ENCODE measurements at places on chromosomes 12 and 14.
A peak's percentile ranks its signal among the peaks of the same experiment; 100 is the strongest.

GRCh38 chr14:71150737-71151136 is 243.5 kb downstream of the PCNX1 start:
- DNase-seq: no peak

DNA sequence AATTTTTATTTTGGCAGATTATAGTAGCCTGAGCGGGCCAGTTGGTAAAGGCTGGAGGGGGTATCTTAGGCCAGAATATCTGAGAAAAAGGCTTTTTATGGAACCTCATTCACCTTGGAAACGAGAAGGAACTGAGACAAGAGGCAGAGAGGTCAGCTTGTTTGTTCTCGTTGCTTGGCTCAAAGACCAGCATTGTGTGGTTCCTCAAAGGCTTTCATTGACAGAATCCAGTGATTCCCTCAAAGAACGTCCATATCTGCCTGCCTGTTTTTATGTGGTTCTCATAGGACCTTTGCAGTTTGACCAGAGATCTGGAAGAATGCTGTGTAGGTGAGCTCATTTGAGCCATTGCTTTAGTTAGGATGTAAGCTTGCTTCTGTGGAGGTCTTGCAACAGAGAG is 117.3 kb downstream of the CFAP54 start:
- no peak for DNase-seq

DNA sequence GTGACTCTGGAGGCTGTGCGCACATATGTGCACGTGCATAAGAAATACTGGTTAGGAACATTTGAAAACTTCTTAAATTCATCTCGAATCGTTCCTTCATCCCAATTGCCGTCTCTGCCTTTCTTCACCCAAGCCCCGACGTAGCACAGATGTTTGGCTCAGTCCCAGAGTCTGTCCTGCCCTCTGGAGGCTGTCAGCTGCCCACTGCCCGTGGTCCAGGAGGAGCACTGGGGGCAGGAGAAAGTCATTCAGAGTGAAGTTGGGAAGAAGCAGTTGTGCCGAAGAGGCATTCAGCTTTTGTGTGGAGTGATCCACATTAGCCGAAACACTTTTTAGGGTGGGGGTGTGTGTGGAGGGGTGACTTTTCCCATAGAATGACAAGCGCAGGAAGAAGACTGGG is 124.9 kb downstream of the TSPAN9 start:
- DNase-seq: no peak

- DNase-seq: no peak
Observed at GRCh38 chr12:96548384-96548783, 59.0 kb downstream of the CFAP54 start.

DNA sequence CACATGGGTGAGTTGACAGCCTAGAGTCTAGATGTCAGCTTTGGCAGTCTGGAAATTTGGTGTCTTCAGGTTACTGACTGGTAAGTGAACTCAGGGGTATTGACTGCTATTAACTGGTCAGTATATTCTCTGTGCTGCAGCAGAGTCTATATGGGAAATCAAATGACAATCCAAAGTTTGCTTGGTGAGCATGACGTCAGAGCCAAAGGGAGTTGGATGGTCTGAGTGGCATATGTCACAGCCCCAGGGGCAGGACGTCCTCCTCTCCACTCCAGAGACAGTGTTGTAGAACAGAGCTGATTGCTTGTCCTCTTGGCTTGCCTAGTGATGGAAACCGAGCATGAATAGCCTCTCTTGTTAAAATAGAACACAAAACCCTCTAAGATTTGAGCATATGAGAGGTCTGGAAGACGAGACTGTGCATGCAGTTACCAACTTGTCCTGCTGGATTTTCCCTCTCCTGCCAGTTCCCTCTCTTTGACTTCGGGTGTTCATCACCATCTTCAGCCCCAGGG is 3.3 kb upstream of the TBC1D30 start:
- no peak for DNase-seq

DNA sequence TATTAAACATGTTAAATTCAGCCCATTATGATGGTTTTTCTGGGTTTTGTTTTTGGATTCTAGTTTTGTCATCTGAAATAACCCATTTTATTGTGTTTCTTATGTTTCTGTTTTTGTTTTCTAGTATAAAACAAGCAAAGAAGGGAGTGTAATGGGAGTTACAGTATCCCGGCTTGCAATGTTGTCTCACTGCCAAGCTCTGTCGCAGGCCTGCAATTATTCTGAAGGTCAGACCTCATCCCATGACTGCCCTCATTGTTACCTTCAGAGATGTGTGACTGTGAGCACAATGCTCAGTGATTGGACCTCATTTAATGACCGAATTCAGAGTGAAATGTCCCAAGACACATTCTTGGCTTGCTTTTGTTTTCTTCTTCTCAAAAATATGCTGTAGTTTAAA is 73.0 kb upstream of the ATF1 start:
- peak; percentile 26 for DNase-seq

- no peak for DNase-seq
Observed at GRCh38 chr12:17489452-17489851, 600.5 kb downstream of the RERGL start.

DNA sequence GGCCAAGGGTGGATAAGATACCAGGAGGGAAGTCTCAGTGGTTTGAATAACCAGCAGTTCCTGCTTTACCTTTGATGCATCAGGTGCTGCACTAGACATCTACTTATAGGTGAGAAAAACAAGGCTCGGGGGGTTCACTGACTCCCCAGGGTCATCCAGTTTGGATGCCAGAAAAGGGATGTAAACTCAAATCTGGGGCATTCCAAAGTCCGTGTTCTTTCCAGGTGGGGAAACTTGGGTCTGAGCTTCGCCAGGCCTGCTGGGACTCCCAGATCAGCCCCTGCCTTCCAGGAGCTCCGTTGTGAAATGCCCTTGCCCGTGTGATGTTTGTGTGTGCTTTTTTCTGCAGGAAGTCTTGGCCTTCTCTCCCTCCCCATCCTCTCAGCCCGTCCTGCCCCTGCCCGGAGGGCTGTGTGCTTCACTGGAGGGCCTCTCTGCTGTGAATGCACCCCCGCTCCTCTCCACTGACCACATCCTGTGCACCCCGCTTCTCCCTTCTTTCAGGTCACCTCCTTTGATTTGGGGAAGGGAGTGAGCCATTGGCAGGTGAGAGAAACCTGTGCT is 42.1 kb downstream of the TSPAN9 start:
- no peak for DNase-seq

- DNase-seq: no peak
Observed at GRCh38 chr14:23159532-23159931, 23.9 kb downstream of the SLC7A8 start.

DNA sequence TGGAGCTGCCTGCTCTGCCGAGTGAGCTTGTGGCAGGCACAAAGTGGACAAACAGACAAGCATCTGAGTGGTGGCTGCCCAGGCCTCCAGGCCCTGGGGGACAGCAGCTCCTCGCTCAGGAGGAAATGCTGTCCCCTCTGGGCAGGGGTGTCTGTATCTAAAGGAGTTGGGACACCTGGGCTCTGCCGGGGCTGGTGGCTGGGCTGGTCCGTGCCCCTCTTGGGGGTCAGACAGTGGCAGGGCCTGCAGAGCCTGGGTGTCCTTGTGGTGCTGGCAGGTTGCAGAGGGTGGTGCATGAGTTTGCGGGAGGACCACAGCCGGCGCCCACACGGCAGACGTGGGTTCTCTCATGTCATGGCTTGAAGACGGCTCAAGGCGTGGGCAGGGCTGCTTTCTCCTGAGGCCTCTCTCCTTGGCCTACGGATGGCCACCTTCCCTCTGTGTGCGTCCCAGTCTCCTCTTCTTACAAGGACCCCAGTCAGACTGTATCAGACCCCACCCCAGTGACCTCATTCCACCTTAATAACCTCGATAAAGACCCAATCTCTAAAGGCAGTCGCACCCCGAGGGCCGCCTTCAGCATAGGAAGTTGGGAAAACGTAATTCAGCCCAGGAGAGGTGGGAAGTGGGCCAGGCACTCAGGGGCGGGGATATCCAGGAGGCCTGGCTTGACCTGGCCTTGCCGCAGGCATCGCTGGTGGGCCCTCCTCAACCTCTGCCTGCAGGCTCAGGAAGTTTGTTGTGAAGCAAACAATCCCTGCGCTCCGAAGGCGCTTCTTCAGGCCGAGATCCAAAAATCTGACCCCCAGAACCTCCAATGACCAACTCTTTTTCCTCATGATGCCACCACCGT is 110.0 kb downstream of the KIF26A start:
- no peak for DNase-seq

DNA sequence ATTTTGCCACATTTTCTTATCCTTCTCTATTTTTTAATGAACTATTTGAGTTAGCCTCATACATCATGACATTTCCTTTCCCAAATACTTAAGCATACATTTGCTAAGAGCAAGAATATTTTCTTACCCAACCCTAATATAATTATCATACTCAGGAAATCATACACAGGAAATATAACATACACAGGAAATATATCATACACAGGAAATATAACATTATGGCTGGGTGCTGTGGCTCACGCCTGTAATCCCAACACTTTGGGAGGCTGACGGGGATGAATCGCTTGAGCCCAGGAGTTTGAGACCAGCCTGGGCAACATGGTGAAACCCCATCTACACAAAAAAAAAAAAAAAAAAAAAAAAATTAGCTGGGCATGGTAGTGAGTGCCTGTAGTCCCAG is 4.9 kb downstream of the NCKAP1L start:
- DNase-seq: no peak

- DNase-seq: no peak
Observed at GRCh38 chr12:69068448-69068847, 135.5 kb upstream of the CPM start.

GRCh38 chr14:98244162-98244948 is 1027.6 kb downstream of the BCL11B start:
- DNase-seq: no peak

- DNase-seq: no peak
Observed at GRCh38 chr12:93154753-93155480, 222.8 kb upstream of the NUDT4 start.

DNA sequence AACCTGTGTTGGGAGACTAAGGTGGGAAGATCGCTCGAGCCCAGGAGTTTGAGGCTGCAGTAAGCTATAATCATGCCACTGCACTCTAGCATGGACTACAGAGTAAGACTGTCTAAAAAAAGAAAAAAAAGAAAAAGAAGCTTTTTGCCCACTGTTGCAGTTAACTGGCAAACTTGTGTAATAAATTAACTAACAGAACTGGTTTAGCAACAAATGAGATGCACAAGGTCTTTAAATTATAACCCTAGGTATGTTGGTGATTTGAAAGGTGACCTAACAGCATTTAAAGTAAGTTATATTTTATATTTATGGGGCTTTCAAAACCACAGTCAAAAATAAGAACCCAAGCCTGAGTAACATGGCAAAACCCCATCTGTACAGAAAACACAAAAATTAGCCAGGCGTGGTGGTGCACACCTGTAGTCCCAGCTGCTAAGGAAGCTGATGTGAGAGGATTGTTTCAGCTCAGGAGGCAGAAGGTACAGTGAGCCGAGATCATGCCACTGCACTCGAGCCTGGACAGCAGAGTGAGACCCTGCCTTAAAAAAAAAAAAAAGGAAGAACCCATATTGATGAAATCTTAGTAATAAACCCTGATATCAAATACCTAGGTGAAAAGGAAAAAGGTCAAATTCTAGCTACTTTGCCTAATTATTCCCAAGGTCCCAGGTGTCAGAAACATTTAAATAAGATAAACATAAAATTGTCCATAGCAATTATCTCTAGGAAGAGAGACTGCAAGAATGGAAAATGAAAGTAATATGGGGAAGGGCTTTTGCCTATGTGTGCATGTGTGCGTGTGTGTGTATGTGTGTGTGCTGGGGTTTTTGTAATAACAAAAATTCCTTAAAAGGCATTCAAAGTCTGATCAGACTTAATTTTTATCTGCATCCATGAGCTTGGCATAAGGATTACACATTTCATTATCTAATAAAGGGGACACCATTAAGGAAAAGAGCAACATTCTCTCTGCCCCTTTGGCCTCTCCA is 15.4 kb downstream of the SYNE2 start:
- DNase-seq: no peak

DNA sequence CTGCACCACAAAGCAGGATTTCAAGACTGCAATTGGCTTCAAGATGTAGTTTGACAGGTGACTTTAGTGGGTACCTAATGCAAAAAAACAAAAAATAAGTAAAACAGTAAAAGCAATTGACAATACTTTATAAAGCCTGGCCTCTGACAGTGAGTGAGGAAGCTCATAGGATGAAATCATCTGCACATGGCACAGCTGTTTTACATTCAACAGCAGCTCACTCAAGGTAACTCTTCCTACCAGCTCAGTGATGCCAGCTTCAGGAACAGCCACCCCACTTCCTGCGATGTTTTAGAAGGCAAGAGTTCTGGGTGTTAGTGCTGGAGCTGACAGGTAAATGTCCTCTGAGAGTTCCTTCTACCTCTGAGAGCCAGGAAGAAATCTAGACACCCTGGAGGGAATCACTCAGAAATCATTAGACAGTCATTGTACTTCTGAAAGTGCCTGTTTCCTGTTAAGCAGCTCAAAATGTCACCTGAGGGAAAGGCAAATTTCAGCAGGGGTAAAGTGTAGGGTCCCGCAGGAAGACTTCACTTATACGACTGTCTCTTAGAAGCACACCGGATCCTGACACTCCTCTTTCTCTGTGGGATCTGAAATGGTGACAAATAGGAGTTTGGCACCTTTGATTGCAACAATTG is 99.9 kb downstream of the FOXN3 start:
- DNase-seq: no peak

GRCh38 chr14:99261912-99262787 is 9.8 kb downstream of the BCL11B start:
- DNase-seq: peak; percentile 38

GRCh38 chr14:90551733-90552464 is 155.1 kb downstream of the CALM1 start:
- DNase-seq: no peak

- DNase-seq: no peak
Observed at GRCh38 chr14:100903134-100903468, 421 bp downstream of the RTL1 start.

GRCh38 chr14:82855912-82856391 is 1322.3 kb upstream of the SEL1L start:
- no peak for DNase-seq

GRCh38 chr14:28902930-28903329 is 136.3 kb downstream of the FOXG1 start:
- no peak for DNase-seq

GRCh38 chr12:23757541-23757962 is 191.9 kb downstream of the SOX5 start:
- DNase-seq: peak; percentile 12

DNA sequence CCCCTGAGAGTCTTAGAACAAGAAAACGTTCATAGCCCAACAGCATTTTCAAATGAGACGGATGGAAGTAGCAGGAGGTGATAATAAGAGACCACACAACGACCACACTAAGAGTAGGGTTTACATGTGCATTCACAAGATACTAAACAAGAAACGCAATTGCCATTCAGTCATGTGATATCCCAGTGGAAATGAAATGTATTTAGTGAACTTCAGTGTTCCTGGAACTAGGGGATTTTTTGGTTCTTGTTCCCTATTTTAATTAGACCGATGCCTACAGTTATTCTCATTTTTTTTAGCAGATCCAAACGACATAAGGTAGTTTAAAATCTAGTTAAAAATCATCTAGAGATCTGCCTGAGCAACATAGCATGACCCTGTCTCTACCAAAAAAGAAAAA is 150.0 kb downstream of the GPR65 start:
- DNase-seq: no peak

DNA sequence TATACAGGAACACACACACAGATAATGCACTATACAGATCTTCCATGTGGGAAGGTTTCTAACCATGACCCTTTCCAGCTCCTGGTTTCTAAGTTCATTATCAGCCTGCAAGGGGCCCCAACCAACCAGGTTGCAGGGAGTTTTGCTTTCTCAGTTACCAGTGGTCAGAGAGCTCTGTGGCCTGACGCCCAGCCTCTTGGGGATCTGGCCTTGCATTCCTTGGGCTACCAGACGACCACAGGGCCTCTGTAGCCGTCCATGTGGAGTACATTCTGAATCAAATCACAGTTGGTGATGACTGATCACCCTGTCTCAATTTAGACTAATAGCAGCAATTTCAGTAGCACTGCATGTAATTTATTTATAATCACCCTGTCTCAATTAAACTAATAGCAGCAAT is 47.5 kb downstream of the PAH start:
- DNase-seq: no peak
